ENCODE measurements at places on chromosomes 2 and 18. TPM values are rescaled to one million over a fixed set of nuclear protein-coding genes. Genes with fewer than 3 reads are reported as not detected.

- no peak for DNase-seq
These were observed 253.1 kb downstream of the DYM start for GRCh38 chr18:49207361-49207760.

GRCh38 chr18:59700535-59700967 lies 3.3 kb upstream of the CCBE1 start:
- no peak for DNase-seq

- DNase-seq = no peak
These were observed 1.3 kb downstream of the TWIST2 start for GRCh38 chr2:238848976-238849853.

DNA sequence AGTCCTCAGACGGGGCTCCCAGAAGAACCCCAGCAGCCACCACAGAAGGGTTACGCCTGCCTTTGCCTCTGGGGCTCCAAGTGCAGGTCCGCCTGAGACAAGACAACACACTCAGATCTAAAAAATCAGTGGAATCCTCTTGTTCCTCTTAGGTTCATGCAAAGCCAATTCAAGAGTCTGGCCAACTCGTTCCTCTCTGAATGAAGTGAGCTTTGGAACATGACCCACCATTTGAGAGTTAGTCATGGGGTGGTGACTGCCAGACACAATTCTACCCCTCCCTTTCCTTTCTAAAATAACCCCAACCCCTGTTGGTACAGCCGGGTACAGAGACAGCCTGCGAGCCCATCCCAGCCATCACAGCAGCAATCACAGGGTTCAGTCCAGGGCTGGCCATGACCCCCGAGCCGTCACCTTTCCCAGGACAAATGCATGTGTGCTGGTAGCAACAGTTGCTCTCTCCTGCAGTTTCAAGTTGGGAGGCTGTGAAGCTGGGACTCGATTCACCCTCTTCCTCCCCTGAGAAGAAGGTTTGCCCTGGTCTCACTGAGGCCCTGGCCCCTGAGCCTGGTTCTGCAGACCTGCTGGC lies 183.1 kb upstream of the SH3BP4 start:
- no peak for DNase-seq

Gene SP140
- total RNA-seq = 2.6 TPM
